ENCODE measurements at places on chromosomes 7 and 10.

DNA sequence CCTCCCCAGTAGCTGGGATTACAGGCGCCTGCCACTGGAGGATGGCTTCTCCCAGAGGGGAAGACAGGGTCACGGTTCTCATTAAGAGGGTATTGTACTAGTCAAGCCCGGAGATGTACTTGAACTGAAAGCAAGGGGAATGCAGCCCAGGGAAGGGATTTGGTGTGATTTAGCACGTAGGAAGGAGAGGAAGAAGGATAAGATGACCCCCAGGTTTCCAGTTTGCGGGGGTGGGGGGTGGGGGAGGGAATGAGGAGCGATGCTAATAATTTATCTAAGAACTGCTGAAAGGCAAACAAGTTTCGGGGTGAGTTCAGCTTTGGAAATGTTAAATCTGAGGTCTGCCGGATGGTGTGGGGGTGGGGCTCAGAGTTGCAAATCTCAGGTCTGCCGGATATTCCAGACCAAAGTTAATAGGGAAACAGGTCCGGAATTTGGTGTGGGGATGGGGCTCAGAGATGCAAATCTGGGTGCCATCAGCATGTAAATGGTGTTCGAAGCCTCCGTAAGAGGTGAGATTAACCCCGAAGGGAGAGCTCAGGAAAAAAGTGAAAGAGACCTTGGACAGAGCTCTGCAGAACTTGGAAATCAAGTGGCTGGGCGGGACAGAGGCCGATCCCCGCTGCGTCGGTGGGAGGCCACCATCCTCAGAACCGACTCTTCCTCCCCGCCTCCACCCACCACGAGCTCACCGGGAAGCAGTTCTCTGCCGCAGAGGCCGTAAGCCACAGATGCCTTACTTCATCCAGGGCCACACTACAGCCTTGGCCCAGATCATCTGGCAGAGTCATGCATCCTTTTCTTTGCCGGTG lies 1.6 kb upstream of the SEPHS1 start:
- no peak for DNase-seq

DNA sequence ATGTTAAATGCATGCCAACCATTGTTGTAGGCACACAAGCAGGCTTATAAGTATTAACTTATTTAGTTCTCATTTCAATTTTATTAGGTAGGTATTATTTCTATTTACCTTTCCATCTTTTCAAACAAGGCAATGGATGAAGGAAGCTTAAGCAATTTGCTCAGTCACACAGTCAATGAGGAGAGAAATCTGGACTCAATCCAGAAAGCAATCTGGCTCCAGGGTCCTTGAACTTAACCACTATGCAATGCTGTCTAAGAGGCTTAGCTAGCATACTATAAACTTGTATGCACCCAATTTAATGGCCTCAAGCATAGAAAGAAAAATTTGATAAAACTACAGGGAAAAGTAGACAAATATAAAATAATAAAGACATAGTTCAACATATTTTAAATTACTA lies 88.6 kb downstream of the VWDE start:
- DNase-seq: no peak

DNA sequence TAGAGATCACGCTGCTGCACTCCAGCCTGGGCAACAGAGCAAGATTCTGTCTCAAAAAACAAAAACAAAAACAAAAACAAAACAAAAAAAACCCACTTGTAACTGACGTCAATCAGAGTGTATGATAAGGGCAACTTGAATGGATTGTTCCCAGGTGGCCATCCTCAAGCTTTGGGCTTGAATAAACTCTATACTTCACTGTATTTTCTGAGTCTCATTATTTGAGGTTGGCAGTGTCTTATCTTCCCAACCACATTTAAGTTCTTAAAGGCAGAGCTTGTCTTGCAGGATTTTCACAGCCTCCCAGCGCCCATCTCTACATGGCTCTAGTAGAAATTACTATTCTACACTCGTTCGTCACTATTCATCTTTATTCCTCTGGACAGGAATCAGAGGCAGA lies 5.1 kb upstream of the OAT start:
- no peak for DNase-seq

DNA sequence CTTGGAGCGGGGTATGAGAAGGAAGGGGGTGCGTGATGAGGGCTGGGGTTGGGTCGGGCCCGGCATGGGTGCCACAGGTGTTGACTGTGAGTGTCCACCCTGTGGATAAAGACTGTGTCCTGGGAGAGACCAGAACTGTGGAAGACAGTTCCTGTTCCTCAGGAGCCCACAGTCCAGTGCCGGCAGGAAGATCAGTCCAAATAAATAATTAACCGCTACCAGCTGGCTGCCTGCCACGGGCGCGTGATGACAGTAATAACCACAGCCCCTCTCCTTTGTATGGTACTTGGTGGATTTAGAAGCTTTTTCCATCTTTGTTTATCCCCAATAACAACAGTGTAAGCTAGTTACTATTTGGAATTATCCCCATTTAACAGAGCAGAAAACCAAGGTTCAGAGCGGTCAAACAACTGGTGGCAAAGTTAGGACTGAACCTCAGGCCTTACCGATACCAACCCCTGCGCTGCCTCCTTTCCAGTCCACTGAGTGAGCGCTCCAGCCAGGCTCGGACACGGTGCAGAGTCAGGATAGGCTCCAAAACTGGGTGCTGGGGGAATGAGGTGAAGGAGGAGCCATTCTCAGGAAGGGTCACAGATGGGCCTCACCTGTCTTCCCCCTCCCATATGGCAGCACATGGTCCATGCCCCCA lies 5.1 kb downstream of the ZMIZ1 start:
- DNase-seq: no peak

GRCh38 chr10:102200751-102201640 lies 25.1 kb upstream of the ELOVL3 start:
- DNase-seq: no peak

DNA sequence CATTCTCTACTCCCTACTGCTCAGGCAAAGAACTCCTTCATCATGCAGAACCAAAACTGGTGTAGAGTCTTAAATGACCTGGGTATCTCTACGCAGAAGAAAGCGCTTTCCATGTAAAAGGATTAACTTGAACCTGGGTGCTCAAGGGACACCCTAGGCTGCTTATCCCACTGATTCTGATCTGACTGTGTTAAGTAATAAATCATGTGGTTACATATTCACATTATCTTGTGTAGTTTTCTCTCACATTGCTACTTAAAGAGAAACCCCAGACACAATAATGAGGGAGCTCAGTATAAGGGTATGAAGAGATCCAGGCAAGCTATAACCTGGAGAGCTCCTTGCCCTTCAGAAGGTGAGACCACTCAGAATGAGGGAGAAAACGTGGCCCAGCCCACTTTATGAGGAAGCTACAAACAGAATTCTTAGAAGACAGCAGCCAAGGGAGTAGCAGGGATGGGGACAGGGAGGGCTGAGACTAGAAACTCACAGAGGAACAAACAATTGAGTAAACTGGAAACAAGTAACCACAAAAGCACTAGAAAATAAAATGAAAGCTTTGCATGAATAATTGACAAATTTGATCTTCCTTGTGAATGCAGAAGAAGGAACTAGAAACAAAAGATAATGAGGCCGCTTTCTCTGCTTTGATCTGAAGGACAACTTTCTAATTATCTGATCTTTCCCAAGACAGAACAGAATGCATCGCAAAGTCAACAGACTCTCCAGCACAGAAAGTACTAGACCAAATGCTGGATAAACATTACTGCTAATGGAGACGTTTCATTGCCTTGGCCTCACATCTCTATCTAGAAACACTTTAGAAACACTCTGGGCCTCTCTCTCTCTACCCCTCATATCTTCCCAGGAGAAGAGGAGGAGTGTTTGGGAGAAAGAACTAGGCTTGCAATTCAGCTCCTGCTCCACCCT lies 76.1 kb downstream of the LRRC17 start:
- no peak for DNase-seq

DNA sequence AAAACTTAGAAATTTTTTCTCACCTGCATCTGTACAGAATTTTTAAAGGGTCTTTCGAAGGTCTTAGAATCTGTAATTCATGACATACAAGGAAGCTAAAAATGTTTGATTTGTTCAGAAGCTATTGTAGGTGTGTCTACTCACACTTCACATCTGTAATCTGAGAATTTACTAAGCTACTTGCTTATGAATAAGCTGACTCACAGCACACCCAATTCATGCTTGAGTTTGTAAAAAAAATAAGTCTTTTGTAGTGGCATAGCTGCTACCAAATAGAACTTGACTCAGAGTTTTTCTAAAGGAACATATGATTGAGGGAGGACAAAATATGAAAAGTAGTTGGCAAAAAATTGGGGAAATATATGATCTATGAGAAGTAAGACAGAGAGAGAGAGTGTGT lies 12.7 kb upstream of the AGR2 start:
- DNase-seq: no peak

- no peak for DNase-seq
Measured at GRCh38 chr7:150330211-150330885, 7.0 kb upstream of the ACTR3C start.

DNA sequence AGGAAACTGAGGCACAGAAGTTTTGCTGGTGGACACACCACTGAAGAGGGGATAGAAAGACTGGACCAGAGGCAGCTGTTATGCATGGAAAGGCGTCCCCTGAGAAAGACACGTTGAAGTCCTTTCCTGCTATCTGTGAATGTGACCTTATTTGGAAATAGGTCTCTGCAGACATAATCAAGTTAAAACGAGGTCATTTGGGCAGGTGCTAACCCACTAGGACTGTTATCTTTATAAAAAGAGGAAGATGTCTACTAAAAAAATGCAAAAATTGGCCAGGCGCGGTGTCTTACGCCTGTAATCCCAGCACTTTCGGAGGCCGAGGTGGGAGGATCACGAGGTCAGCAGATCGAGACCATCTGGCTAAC lies 31.6 kb downstream of the ELMO1 start:
- no peak for DNase-seq

- no peak for DNase-seq
Measured at GRCh38 chr10:58672845-58673244, 160.2 kb downstream of the BICC1 start.

GRCh38 chr7:134669845-134670373 lies 23.3 kb downstream of the BPGM start:
- no peak for DNase-seq

DNA sequence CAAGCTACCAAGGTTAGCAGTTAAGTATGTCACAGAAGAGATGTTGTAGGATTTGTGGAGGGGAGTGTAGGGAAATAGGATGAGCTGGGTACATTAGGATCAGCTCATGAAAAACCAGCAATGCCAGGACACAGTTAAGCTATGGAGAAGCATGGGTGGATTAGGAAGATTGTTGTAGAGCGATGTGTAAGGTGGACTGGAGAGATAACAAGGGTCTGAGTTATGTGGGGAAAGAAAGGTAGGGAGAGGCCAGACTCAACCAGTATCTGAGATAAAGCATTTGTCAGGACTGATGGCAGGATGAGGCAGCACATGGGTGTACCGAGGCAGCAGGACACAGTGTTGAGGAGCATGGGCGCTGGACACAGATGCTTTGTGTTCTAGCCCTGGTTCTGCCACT lies 85.4 kb upstream of the PRR15 start:
- no peak for DNase-seq

GRCh38 chr7:1548438-1548831 lies 7.6 kb downstream of the TMEM184A start:
- DNase-seq: no peak

Data from NCI-H187 treated with DMSO at 0.1 percent for 48 hours (cell line).